ENCODE measurements at places on chromosomes 2 and 18. TPM values are rescaled to one million over a fixed set of nuclear protein-coding genes. Genes with fewer than 3 reads are reported as not detected.

DNA sequence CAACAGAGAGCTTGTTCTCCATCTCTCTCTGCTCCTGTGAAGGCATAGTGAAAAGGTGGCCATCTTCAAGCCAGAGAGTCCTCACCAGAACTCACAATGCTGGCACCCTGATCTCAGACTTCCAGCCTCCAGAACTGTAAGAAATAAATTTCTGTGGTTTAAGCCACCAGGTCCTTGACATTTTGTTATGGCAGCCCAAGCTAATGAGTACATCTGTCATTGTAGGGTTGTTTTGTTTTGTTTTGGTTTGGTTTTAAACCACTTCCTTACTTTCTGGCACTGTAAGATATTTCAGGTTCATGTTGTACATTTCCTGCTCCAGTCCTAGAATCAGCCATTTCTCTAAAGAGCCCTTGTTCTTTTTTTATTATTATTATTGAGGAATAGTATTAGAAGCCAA lies 171.2 kb downstream of the CPS1 start:
- H3K36me3 ChIP-seq = no peaks in the 10 kb centered on the region
- H3K27me3 ChIP-seq = no peaks in the 10 kb centered on the region
- no peaks in the 10 kb centered on the region for H3K4me1 ChIP-seq

ARHGEF4 gene
- total RNA-seq = 2.5 TPM

CXCR1 gene
- total RNA-seq = not detected

DNA sequence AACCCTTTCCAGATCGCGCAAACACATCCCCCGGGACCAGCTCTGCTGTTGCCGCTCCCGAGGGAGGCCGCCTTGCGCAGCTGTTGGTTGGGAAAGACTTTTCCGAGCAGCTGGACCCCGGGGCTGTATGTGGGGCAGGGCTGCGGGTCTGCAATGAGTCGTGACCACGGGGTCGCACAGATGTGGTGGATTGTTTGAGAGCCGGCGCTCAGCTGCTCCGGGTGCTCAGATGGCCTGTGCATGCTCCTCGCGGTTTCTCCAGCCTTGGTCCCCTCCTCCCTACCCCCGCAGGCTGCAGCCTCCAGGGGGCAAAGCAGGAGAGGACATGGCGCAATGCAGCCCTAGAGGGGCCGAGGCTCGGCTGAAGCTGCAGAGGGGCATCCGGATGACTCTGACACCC lies 105.2 kb upstream of the OTOS start:
- DNase-seq = no peak
- H3K4me3 ChIP-seq = no peak overlapping the region
- no peaks in the 10 kb centered on the region for H3K4me1 ChIP-seq
- H3K27ac ChIP-seq = no peak overlapping the region

GRCh38 chr2:151118269-151118668 lies 143.4 kb downstream of the RBM43 start:
- no peak overlapping the region for H3K27ac ChIP-seq
- no peaks in the 10 kb centered on the region for H3K36me3 ChIP-seq
- no peak for DNase-seq

DNA sequence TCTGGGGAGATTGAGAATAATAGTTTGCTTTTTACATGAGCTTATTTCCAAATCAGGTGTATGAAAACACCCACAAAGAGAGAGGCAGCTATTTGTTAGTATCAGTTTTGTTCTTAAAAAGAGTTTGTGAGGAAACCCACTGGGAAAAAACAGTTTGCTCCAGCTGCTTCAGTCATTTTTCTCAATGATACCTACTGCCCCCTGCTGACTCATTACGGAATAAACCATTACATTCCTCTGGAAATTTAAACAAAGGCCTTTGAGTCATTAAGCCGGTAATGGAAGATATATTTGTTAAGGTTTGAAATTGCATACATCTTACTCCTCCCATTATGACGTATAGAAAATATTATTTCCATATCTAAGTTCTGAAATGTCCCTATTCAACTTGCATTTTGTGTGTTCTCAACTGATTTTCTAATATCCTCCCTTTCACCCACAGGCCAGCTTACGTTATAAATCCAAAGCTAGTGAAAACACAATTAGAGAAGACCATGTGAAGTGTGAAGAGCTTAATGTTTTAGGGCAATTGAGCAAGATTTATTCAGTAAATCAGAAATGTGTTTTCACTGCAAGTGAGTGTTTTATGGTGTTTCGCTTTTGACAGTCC lies 761.6 kb downstream of the DSC3 start:
- no peaks in the 10 kb centered on the region for H3K27me3 ChIP-seq
- no peaks in the 10 kb centered on the region for H3K4me1 ChIP-seq
- no peak for DNase-seq
- no peak overlapping the region for H3K4me3 ChIP-seq

- H3K27me3 ChIP-seq = no peaks in the 10 kb centered on the region
- H3K27ac ChIP-seq = no peak overlapping the region
- DNase-seq = no peak
- H3K4me3 ChIP-seq = no peak overlapping the region
- no peaks in the 10 kb centered on the region for H3K36me3 ChIP-seq
- H3K4me1 ChIP-seq = no peaks in the 10 kb centered on the region
These were observed 104.2 kb downstream of the CCDC85A start for GRCh38 chr2:56287974-56288373.

ADAM23 gene
- total RNA-seq = 28.1 TPM

GRCh38 chr18:32271672-32272208 lies 81.9 kb downstream of the MEP1B start:
- no peak overlapping the region for H3K4me3 ChIP-seq
- no peaks in the 10 kb centered on the region for H3K27me3 ChIP-seq
- no peaks in the 10 kb centered on the region for H3K36me3 ChIP-seq
- DNase-seq = no peak
- H3K4me1 ChIP-seq = no peaks in the 10 kb centered on the region
- H3K27ac ChIP-seq = no peak overlapping the region

MOGAT1 gene
- total RNA-seq = not detected

TUBA3E gene
- total RNA-seq = not detected

- no peaks in the 10 kb centered on the region for H3K36me3 ChIP-seq
- no peaks in the 10 kb centered on the region for H3K27me3 ChIP-seq
These were observed 236.1 kb downstream of the GCA start for GRCh38 chr2:162579986-162580385.

GAL3ST2 gene
- not detected for total RNA-seq

- no peaks in the 10 kb centered on the region for H3K27me3 ChIP-seq
- no peak for DNase-seq
- no peaks in the 10 kb centered on the region for H3K4me1 ChIP-seq
- H3K27ac ChIP-seq = no peak overlapping the region
- no peaks in the 10 kb centered on the region for H3K36me3 ChIP-seq
These were observed 61.3 kb downstream of the PMAIP1 start for GRCh38 chr18:59961070-59961469.

GRCh38 chr2:203880557-203881125 lies 13.1 kb downstream of the CTLA4 start:
- H3K4me1 ChIP-seq = peaks cover 34% of the 10 kb centered on the region
- H3K4me3 ChIP-seq = no peak overlapping the region
- DNase-seq = no peak
- H3K27me3 ChIP-seq = no peaks in the 10 kb centered on the region
- no peaks in the 10 kb centered on the region for H3K36me3 ChIP-seq

All from CD4-positive, alpha-beta memory T cell (primary cell).